Activated CD8-positive, alpha-beta memory T cell treated with anti-CD3 and anti-CD28 coated beads, Interleukin-2, amount 10 ng/mL, durations not matched to agents 7 days and 5 days (primary cell): ENCODE measurements at places on chromosomes 11 and 22.

- no peaks in the 10 kb centered on the region for H3K27me3 ChIP-seq
- peak; percentile 44 for DNase-seq
- peak overlapping the region; percentile 26 for H3K4me3 ChIP-seq
These were observed 17.4 kb downstream of the SMCO4 start for GRCh38 chr11:93525601-93526345.

- peaks cover 82% of the 10 kb centered on the region for H3K4me1 ChIP-seq
- no peak overlapping the region for H3K4me3 ChIP-seq
- peak overlapping the region; percentile 79 for H3K27ac ChIP-seq
- peaks cover 78% of the 10 kb centered on the region for H3K36me3 ChIP-seq
- no peaks in the 10 kb centered on the region for H3K27me3 ChIP-seq
These were observed 7.1 kb upstream of the PYGM start for GRCh38 chr11:64766881-64767280.

DNA sequence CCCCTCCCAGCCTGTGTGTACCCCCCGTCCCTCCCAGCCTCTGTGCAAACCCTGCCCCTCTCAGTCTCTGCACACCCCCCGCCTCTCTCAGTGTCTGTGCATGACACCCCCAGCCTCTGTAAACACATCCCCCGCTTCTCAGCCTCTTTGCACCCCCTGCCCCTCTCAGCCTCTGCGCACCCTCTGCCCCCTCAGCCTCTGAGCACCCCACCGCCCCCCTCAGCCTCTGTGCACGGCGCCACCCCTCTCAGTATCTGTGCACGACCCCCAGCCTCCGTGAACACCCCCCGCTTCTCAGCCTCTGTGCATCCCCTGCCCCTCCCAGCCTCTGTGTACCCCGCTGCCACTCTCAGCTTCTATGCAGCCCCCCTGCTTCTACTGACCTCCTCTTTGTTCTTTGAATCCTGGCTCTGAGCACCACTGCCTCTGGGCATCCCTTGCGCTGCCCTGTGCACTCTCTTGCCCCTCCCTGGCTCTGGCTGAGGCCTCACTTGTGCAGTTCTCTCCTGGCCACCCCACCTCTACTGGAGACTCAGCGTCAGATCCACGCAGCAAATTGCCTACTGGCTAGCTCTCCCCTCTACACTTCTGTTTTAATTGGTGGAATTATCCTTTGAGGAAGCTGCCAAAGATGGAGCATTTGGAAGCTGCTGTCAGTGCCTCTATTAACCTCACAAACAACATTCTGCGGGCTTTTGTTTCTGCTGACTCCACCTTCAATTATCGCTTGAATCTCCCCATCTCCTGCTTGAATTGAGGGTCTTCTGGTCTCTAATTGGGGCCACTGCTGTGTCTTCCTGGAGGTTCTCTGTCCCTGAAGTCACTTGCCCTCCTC, 838.6 kb downstream of the TBC1D22A start:
- H3K36me3 ChIP-seq, result no peaks in the 10 kb centered on the region
- H3K4me1 ChIP-seq, result no peaks in the 10 kb centered on the region
- DNase-seq, result peak; percentile 7

GRCh38 chr11:103434073-103434411, 324.8 kb downstream of the DYNC2H1 start:
- no peak for DNase-seq
- no peak overlapping the region for H3K4me3 ChIP-seq
- no peaks in the 10 kb centered on the region for H3K36me3 ChIP-seq
- no peaks in the 10 kb centered on the region for H3K27me3 ChIP-seq

- no peak overlapping the region for H3K27ac ChIP-seq
- H3K36me3 ChIP-seq, result no peaks in the 10 kb centered on the region
- H3K4me1 ChIP-seq, result no peaks in the 10 kb centered on the region
These were observed 112.0 kb upstream of the OR5AK2 start for GRCh38 chr11:56876621-56877275.

DNA sequence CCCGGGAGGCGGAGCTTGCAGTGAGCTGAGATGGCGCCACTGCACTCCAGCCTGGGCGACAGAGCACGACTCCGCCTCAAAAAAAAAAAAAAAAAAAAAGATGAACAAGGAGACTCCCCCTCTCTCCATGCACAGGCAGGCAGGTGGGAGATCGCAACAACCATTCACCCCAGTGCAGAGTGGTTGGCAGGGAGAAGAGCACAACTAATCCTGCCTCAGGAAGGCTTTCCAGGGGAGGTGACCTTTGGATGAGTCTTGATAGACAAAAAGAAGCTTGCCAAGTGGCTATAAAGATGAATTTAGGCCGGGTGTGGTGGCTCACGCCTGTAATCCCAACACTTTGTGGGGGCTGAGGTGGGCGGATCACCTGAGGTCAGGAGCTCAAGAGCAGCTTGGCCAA, 30.0 kb downstream of the FLRT1 start:
- no peaks in the 10 kb centered on the region for H3K36me3 ChIP-seq
- no peak for DNase-seq
- H3K27ac ChIP-seq, result no peak overlapping the region
- H3K4me1 ChIP-seq, result peaks cover 4% of the 10 kb centered on the region
- H3K27me3 ChIP-seq, result peaks cover 13% of the 10 kb centered on the region

DNA sequence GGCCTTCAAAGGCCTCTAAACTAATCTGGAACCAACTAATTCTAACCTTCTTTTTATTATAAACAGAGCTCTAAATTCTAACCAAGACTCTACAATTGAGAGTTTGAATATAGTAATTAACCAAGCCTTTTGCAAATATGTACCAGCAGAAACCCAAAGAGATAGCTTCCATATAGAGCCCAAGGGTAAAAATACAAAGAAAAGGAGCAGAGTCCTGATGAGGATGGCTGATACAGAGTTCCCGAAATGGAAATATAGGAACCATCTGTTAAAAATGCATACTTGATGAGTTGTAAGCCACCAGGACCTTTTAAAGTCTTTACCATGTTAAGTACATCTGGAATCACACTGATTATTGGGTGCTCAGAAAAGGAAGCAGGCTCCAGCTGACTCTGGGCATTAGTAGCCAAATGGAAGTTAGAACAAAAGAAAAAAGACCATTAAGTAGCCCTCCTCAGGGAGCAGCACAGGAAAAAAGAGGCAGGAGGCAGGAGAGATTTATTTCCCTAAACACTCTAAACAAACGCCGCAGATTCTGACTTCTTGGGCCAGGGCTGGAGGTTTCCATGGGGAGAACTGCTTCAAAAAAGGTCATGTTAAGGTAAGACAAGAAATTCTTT, 463.1 kb upstream of the FAT3 start:
- H3K4me1 ChIP-seq, result no peaks in the 10 kb centered on the region
- DNase-seq, result no peak
- H3K36me3 ChIP-seq, result no peaks in the 10 kb centered on the region
- H3K27me3 ChIP-seq, result no peaks in the 10 kb centered on the region

- H3K27me3 ChIP-seq, result no peaks in the 10 kb centered on the region
- no peak for DNase-seq
- H3K36me3 ChIP-seq, result no peaks in the 10 kb centered on the region
- H3K4me3 ChIP-seq, result no peak overlapping the region
These were observed 134.0 kb downstream of the INSC start for GRCh38 chr11:15248749-15249148.

DNA sequence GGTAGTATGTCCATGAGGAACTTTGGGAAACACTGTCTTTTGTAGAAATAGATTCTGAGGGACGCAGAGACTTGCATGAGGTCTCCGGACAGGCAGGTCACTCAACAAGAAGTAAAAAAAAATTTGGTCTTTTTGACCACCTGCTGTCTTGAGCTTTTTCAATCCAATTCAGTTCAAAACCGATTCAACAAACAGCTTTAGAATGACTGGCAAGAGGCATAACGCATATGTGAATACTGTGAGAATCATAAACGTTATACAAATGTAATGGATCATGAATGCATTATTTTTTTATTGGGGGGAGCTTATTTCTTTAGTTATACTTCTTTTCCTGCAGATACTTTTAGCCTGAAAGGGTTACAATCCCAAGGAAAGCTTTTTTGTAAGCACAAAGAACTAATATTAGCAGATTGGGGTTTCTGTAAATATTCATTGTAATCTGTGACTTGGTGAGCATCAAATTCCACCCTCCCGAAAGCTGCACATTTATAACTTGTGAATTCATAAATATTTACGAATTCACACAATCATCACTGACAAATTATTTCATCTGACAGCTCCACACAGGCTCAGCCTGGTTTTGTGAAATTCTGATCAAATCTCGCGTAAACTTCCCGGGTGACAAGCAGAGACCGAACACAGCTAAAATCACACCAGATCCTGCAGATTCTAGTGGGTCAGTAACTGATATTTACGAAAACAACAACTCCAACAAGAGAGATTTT, 507.7 kb downstream of the MN1 start:
- no peak for DNase-seq
- H3K36me3 ChIP-seq, result no peaks in the 10 kb centered on the region
- peaks cover 13% of the 10 kb centered on the region for H3K27me3 ChIP-seq
- H3K27ac ChIP-seq, result no peak overlapping the region

DNA sequence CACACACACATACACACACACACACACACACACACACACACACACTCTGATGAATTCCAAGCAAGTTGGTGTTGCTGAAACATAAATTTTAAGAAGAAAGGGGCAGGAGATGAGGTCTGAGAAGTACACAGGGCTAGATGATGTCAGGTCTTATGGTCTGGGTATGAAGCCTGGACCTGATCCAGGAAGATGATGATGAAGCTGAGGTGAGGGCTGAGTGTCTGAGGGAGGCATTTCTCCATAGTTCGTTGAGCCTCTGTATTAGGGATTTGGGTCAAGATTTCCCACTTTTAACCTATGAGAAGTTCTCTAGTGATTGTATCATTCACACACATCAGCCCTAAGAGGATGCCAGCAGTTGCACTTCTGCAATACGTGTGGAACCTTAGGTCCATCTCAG, 32.6 kb downstream of the KREMEN1 start:
- no peaks in the 10 kb centered on the region for H3K4me1 ChIP-seq
- H3K27ac ChIP-seq, result no peak overlapping the region
- H3K36me3 ChIP-seq, result no peaks in the 10 kb centered on the region
- H3K27me3 ChIP-seq, result peaks cover 41% of the 10 kb centered on the region
- DNase-seq, result peak; percentile 9

- H3K4me1 ChIP-seq, result peaks cover 63% of the 10 kb centered on the region
- H3K27me3 ChIP-seq, result no peaks in the 10 kb centered on the region
- DNase-seq, result no peak
- H3K4me3 ChIP-seq, result peak overlapping the region; percentile 50
These were observed 20.0 kb upstream of the CD5 start for GRCh38 chr11:61082062-61082870.

DNA sequence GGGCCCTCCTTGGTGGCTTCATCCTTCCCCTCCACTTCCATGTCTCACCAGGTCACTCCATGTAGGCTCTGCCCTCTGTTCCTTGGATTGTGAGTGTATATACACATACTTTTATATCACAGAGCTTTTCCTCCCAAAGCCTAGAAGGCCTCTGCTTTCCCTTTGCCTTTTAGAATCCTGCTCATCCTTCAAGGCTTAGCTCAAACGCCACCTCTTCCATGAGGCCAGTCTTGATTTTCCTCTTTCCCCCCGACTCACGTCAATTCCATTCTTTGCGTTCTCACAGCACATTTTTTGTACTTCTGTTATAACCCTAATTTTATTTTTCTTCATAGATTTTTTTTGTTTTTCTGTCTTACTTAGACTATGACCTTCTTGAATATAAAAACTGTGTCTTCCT, 3.8 kb downstream of the ABCG4 start:
- H3K27ac ChIP-seq, result no peak overlapping the region
- H3K27me3 ChIP-seq, result peaks cover 67% of the 10 kb centered on the region
- no peak for DNase-seq
- H3K36me3 ChIP-seq, result no peaks in the 10 kb centered on the region
- peaks cover 14% of the 10 kb centered on the region for H3K4me1 ChIP-seq

- no peak overlapping the region for H3K4me3 ChIP-seq
- no peak for DNase-seq
- H3K36me3 ChIP-seq, result no peaks in the 10 kb centered on the region
- peaks cover 1% of the 10 kb centered on the region for H3K4me1 ChIP-seq
- no peak overlapping the region for H3K27ac ChIP-seq
These were observed 74.1 kb downstream of the ADM start for GRCh38 chr11:10379022-10379421.

DNA sequence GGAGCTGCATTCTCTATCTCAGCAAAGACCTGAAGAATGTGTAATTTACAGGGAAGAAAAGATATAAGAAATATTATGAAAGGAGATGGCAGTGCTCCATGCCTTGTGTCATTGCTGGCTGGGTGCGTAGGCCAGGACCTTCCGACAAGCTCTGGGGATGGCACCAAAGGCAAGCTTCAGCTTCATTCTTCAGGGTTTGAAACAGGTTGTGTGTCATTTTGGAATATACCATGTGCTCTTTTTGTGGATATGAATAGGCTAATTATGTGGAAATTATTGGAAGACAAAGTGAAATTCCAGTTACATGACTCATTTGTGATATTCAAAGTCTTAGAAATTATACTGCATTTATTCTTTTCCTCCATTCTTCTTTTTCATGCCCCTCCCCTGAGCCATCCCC, 5.7 kb upstream of the KIRREL3 start:
- no peaks in the 10 kb centered on the region for H3K36me3 ChIP-seq
- H3K4me1 ChIP-seq, result no peaks in the 10 kb centered on the region
- H3K4me3 ChIP-seq, result no peak overlapping the region
- H3K27ac ChIP-seq, result no peak overlapping the region
- no peak for DNase-seq

DNA sequence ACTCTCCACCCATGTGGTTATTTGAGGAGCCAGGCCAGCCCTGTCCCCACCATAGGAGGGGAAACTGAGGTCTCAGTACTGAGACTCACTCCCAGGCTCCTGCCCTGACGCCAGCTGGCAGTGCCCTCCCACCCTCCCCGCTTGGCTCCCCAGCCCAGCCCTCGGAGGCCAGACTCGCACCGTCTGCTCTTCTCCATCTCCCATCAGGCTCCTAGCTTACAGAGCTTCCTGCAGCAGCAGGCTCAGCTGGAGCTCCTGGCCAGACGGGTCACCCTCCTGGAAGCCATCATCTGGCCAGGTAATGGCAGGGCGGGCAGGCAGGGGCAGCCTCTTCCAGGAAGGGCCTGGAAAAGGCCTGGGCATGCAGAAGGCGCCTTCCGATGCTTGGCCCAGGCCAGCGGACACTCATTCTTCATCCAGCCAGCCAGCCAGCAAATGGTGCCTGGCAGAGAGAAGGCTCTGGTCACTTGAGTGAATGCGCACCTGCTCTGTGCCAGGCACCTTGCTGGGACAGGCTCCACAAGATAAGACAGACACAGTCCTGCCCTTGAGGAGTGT, 12.6 kb downstream of the RHBDD3 start:
- no peaks in the 10 kb centered on the region for H3K36me3 ChIP-seq
- no peak overlapping the region for H3K4me3 ChIP-seq
- no peak overlapping the region for H3K27ac ChIP-seq
- peaks cover 2% of the 10 kb centered on the region for H3K27me3 ChIP-seq
- H3K4me1 ChIP-seq, result peaks cover 10% of the 10 kb centered on the region
- DNase-seq, result no peak
